ENCODE measurements at places on chromosomes 5 and 9. TPM values are rescaled to one million over a fixed set of nuclear protein-coding genes. Genes with fewer than 3 reads are reported as not detected.

SPOCK1 gene
- 222 TPM for total RNA-seq

CCDC180 gene
- 1.9 TPM for total RNA-seq

RNF208 gene
- total RNA-seq: 0.40 TPM

NDST1 gene
- 20.8 TPM for total RNA-seq

CYSRT1 gene
- 0.59 TPM for total RNA-seq

CCL19 gene
- not detected for total RNA-seq

DNAI1 gene
- total RNA-seq: not detected

PCDHB15 gene
- 0.12 TPM for total RNA-seq

BRINP1 gene
- total RNA-seq: 0.30 TPM

PHF19 gene
- total RNA-seq: 66.4 TPM

DNA sequence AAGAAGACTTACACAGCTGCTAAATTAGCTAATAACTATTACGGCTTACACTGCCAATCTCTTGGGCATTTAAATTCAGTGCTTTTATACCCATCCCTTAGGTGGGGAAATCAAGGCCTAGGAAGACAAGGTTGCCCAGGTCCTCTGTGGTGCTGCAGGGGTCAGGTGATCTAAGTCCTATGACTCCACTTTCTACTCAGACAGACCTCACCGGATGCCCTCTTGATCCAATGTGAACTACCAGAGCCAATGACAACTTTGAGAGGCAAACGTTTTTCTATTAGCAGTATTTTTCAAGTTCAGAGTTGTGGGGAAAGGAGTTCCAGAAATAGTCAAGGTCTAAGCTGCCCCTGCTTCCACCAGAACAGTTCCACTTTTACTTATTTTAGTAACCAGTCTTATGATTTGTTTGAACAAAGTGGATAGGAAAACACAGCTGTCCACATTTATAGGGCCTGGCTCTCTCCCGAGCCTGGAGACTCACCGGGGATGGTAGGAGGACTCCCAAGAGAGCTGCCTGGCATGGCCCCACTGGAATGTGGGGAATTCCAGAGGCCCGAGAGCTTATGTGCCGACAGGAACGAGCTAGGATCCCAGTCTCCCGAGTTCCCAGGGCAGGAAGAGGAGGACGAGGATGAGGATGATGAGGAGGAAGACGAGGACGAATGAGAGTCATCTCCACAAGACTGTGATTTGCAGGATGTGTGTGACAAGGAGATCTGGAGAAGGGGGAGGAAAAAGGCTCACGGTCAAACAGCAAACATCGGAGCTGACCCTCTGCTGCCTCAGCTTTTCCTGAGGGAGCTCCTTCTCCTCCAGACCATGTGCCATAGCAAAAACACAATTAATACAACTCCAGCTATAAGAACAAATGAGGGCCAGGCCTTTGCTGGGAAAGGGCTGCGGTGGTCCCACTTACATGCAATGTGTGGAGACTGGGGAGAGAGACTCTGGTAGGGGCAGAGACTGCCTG lies 16.7 kb downstream of the FAM193B start:
- DNase-seq: no peak

- DNase-seq: no peak
These were observed 57.8 kb upstream of the TRPM3 start for GRCh38 chr9:71179183-71179582.

- no peak for DNase-seq
These were observed 213.2 kb downstream of the GABRB2 start for GRCh38 chr5:161333194-161333880.

DNA sequence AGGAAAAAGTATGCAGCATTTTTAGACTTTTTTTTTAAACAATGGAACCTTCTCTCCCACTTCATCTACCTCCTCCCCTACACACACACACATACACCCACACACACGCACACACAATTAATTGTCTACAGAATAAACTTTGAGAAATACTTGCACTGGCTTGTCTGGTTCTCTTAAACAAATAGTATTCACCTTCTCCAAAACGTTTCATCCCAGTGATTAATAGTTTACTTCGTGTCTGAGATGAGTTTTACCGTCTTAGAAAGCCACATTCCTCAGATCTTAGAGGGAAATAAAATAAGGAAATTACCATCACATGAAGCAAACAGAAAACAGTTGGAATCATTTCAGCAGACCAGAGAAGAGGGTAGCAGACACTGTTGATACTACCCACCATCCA lies 570.6 kb upstream of the CLINT1 start:
- DNase-seq: no peak

GRCh38 chr9:77423841-77424240 lies 224.3 kb downstream of the GNA14 start:
- DNase-seq: no peak

GRCh38 chr9:127936347-127936852 lies 1.3 kb downstream of the DPM2 start:
- no peak for DNase-seq

GRCh38 chr5:92002721-92003274 lies 619.7 kb upstream of the ARRDC3 start:
- no peak for DNase-seq

GRCh38 chr9:121815084-121815483 lies 163.7 kb downstream of the DAB2IP start:
- no peak for DNase-seq

DNA sequence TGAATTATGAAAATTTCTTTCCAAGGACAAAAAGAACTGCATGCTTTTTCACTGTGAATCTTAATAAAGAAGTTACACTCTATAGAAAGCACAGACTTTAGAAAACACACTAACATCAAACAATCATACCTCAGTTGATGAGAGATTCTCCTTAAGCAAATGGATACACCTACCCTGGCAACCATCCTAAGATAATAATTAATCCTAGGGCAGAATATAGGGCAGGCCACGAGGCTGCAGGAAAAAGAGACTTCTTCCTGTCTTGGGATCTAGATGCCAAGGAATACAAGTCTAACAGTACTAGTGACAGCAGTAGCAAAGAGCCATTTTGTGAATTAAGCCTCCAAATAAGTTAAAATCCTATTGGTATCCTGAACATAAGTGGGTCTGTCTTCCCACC lies 395.4 kb downstream of the EFNA5 start:
- DNase-seq: no peak

DNA sequence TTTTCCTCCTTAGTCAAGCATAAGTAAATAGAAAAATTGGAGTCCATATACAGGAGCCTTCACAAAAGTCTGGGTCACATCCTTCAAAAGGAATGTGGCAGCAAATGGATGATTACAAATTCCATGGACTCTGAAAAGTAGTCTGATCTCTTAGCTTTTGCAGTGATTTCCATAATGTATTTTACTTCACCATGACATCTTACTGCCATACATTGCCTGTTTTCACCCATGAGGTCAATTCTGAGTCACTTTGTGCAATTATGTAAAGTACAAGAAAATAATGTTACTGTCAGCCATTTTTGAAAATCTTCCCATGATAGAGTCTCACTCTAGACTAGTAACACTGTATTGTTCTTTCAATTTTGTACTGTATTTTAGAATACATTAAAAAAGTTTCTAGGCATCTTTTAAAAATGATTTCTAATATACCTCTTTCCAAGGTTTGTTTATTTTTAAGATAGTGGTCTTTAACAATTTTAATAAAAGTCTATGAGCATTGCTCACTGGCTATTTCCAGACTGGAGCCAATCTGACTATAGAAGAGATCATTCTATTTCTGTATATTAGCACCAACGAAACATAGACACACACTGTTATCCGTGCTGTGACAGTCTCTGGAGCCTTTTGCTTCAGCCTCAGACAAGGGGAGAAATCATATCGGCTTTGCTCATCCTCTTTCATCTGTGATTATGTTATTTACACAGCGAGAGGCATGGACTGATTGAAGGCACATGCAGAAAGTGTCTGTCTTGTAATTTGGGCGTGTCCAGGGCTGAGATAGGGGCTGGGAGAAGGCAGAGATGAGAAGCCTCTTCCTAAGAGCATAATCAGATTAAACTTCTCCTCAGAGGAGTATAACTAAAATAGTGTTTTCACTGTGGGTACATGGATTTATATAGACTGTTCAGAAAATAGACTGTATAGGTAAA lies 22.9 kb upstream of the ACTBL2 start:
- no peak for DNase-seq

- peak; percentile 62 for DNase-seq
These were observed 100.1 kb downstream of the KCNIP1 start for GRCh38 chr5:170603578-170604565.

DNA sequence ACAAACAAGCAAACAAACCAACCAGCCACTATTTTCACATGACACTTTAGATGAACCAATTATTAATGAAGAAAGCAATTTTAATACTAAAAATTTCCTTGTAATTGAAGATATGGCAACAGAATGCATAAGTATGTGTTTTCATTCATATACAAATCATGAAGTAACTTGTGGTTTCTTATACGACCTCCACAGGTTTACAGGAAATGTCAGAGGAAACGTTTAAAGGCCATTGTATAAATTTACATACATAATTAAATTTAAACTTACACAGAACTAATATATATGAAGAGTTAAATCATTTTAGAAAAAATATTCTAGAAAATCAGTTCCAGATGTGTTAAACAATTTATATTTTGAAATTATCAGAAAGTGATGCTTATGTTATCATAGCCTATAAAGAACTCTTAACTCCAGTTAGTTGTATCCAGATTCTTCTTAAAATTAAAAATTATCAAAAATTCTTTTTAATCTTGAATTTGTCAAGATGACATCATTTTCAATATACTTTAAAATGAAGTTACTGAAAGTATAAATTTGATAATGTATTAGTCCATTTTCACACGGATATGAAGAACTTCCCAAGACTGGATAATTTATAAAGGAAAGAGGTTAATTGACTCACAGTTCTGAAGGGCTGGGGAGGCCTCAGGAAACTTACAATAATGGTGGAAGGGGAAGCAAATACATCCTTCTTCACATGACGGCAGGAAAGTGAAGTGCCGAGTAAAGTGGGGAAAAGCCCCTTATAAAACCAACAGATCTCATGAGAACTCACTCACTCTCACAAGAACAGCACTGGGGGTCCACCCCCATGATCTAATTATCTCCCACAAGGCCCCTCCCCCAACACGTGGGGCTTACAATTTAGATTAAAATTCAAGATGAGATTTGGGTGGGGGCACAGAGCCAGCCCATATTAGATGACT lies 192.0 kb downstream of the PIK3R1 start:
- no peak for DNase-seq

DNA sequence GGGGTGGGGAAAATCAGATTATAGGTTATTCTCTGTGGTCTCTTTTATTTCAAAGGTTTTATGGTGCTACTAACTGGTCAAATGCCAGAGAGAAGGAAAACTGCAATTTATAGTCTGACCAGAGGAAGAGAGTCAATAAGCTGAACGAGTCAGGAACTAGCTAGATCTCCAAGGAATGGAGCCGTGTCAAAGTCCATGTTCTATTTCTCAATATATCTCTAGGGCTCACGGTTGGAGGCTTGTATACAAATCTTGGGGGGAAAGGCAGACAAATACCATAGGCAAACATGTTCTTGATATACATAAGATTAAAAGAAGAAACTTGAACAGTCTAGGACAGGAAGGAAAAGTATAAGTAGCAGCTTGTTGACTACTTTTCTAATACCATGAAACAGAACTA lies 627.1 kb downstream of the PDE4D start:
- DNase-seq: no peak

DNA sequence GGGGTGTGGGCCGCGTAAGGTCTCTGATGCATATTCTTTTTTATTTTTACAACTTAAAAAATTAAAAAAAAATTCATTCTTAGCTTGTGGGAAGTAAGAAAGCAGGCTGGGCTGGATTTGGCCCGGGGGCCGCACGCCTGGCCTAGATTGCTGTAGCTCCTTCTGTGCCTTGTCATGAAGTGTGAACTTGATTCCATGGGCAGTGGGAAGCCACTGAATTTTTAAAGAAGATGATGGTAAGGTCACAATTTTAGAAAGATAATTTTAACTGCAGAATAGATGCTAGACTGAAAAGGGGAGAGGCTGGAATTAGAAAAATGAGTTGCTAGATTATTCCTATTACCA lies 56.1 kb downstream of the EHMT1 start:
- DNase-seq: no peak

DNA sequence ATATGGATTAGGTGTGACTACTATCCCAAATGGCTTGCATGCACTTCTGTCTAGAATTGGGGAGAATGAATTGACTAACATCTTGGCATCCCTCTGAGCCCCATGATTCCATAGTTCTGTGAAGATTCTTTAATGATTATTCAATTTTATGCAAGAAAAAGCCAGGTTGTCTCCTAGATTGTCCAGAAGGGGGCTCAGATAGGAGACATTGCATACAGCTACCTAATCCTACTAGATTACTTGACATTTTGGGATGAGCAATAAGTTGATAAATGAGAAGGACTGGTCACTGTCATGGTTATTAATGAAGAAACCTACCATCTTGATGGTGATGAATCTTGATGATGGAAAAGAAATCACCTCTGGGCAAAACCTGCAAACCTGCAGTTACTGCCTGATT lies 117.0 kb downstream of the CARTPT start:
- no peak for DNase-seq

GRCh38 chr5:140628711-140629110 lies 4.3 kb downstream of the CD14 start:
- DNase-seq: no peak

GRCh38 chr9:112121633-112122032 lies 53.5 kb downstream of the SUSD1 start:
- DNase-seq: no peak

GRCh38 chr9:811106-811531 lies 30.4 kb upstream of the DMRT1 start:
- DNase-seq: no peak

DNA sequence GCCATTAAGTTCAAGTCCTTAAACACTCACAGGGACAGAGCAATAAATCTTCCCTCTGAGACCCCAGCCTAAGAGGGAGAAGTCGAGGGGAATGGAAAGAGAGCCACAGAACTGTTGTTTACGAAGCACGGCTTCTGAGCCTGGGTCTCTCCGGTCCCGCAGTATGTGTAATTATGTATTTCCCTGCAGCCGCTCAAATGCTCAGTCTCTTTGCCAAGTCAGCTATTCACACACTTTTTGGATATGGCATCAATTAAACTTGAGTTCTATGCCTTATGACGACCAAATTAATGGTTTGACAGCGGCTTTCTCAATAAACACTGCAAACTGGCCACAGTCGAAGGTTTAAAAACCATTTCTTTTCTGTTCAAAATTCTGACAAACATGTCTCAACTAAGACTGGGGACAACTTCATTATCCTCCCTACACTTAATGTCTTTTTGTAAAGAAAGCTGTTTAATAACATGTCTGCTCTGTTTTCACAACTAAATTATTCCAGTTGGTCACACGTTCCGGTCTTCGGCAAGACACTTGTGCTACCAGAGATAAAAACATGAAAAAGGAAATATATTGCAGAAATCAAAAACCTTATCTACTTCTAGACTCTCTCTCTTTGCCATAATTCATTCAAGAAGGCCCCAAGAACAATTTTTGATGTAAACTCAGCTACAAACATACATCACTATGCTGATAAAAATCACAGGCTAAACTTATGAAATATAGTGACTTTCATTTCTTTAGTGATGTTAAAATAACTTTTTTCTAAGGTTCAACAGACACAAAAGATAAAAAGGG lies 203.2 kb downstream of the GAPVD1 start:
- DNase-seq: no peak

GRCh38 chr9:86563350-86563749 lies 209.1 kb upstream of the TUT7 start:
- no peak for DNase-seq

- DNase-seq: peak; percentile 36
These were observed 46.0 kb downstream of the CRB2 start for GRCh38 chr9:123401879-123402513.

- DNase-seq: no peak
These were observed 64.8 kb downstream of the AK8 start for GRCh38 chr9:132813115-132813771.

All from NCI-H460 (cell line).